ENCODE measurements at places on chromosomes 3 and 15. TPM values are rescaled to one million over a fixed set of nuclear protein-coding genes. Genes with fewer than 3 reads are reported as not detected.

Gene ACP3
- total RNA-seq: 1.8 TPM

Gene TUSC7
- total RNA-seq: not detected

Gene KIF15
- 1.2 TPM for total RNA-seq

Gene CAMK1
- 75.9 TPM for total RNA-seq

- peak; percentile 62 for DNase-seq
These were observed 157.3 kb upstream of the UBE2E1 start for GRCh38 chr3:23648326-23648995.

DNA sequence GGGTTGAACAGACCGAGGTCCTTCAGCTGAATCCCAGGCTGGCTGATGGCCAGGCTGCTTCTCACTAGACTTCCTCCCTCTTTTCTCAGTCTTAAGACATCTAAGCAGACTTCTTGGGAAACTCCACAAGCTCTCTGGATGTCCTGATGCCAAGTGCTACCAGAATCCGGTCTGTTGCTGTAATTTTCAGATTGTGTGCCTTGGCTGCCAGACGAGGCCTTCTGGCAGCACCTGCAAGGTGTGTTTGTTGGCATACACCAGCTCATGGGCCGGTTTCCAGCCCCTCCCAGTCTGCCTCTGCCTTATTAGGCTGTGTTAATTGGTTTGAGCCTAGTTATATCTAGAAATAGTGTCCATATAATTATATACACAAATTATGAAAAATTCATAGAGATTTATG is 120.6 kb downstream of the TNIK start:
- DNase-seq: no peak

GRCh38 chr3:59939826-59940426 is 890.1 kb upstream of the CFAP20DC start:
- no peak for DNase-seq

- no peak for DNase-seq
These were observed 105.6 kb upstream of the NECTIN3 start for GRCh38 chr3:110965976-110966375.

GRCh38 chr3:13025090-13025489 is 48.1 kb downstream of the IQSEC1 start:
- no peak for DNase-seq

GRCh38 chr3:150681057-150681456 is 22.7 kb downstream of the ERICH6 start:
- no peak for DNase-seq

- no peak for DNase-seq
These were observed 153.1 kb upstream of the COL8A1 start for GRCh38 chr3:99485286-99485685.

GRCh38 chr3:88713233-88713691 is 394.2 kb upstream of the EPHA3 start:
- DNase-seq: no peak

DNA sequence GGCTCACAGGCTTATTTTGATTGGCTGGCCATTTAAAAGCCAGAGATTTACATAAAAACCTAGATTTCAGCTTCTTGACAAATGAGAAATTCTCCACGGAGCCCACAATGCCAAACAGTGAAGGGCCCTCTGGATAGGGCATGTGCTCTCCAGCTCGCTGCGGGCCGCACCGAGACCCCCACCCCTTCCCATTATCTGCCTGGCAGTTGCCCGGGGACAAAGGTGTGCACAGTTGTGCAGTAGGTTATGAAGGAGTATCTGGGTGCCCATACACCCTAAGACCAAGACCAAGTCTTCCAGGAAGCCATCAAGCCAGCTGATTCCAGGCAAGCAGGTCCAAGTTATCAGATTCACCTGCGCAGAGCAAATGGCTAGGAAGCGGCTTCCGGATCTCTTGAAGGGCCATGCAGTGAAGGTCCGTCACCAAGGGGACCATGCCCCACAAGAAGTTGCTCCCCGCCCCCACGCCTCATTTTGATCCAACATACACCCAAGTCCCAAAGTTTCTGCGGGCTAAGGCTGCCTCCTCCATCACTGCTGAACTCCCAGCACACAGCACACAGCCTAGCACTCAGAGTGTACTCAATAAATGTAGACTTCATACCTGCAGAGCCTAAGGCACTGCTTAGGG is 1.3 kb downstream of the MRPS25 start:
- no peak for DNase-seq

- no peak for DNase-seq
These were observed 941.5 kb downstream of the FHIT start for GRCh38 chr3:60309539-60310268.

- peak; percentile 93 for DNase-seq
These were observed 43.6 kb upstream of the CTSH start for GRCh38 chr15:78988361-78988911.

- no peak for DNase-seq
These were observed 36.2 kb downstream of the ICE2 start for GRCh38 chr15:60442763-60443162.

DNA sequence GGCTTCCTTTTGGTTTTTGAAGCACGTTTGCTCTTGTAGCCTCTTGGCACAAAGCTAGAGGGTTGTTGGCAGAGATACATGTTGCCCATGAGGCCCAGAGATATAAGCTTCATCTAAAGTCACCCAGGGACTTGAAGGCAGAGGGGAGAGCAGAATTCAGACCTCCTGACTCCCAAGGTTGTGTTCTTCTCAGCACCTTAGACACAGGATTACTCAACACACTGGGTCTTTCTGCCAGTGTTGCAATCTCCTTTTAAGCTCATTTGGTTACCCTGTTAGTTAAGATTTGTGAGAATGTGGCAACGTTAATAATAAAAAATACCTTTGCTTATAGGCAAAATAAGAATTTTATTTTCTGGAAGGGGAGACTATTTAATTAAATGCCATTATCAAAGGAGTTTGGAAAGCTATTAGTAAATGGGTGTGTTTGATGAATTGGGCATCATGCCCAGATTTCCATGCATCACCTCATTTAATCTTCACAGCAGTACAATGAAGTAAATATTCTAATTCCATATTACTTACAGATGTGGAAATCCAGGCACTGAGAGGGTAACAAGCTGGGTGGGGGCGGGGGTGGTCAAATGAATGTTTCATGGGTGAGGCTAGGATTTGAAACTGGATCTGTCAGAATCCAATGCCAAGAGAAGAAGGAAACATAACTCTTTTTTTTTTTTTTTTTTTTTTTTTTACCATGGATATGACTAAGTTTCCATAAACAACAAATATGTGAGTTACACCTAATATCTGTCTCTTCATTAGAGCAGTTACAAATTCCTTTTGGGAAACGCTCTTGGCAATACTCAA is 183.3 kb downstream of the NR1D2 start:
- peak; percentile 70 for DNase-seq

DNA sequence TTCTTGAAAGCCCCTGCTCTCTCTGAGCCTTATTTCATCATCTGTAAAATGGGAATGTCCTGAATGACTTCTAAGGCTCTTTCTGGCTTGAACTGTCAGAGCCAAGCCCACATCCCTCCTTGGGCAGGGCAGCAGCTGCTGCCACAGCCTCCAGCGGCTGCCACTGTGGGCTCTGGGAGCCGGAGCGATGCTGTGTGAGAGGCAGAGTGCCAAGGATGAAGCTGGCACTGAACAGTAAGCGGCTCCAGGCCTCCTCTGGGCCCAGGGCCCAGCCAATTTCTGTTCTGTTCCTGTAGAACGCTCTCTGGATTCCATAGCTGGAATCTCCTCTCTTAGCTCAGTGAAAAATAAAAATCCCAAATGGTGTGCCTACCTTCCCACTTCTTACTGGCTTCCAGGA is 4.4 kb downstream of the CPLX3 start:
- DNase-seq: no peak

DNA sequence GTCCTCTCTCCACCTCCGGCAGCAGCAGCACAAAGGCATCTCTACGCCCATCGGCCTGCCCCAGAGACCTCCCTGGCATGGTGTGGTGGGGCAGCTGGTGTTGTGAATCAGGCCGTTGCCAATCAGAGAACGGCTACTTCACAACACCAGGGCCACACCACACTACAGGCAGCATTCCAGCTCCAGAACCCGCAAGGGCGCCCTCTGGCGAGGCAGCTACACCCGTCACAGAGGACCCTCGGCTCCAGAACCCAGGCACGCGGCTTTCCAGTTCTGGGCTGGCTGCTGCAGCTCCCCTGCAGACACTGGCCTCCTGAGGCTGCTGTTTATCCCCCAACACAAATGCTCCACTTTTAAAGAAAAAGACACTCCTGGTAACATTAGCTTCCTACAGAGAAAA is 127.5 kb upstream of the TOPAZ1 start:
- DNase-seq: no peak
